ENCODE measurements at places on chromosomes 1 and 21.

- DNase-seq = no peak
These were observed 102.5 kb upstream of the KAZN start for GRCh38 chr1:14495996-14496395.

DNA sequence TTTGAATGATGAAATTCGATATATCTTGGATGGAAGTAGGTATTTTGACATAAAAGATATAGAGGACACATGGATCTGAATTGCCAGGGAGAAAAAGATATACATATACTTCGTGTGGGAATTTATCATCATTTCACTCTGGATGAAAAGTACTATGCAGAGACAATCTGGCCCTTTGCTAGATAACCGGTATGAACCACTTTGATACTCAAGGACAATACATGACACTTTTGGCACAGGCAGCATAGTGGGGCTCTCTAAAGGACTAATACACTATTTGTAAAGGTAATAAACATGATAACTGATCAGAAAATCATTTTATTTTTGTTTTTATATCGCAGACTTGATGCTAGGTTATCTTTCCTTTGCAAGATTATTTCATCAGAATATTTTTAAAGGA is 24.2 kb downstream of the JAK1 start:
- no peak for DNase-seq

- no peak for DNase-seq
These were observed 11.8 kb downstream of the FBLIM1 start for GRCh38 chr1:15770313-15770962.

- DNase-seq = no peak
These were observed 18.8 kb downstream of the PLA2G2A start for GRCh38 chr1:19960591-19960990.
